LHCN-M2 (cell line): ENCODE measurements at places on chromosomes 5 and 9. TPM values are rescaled to one million over a fixed set of nuclear protein-coding genes. Genes with fewer than 3 reads are reported as not detected.

GRCh38 chr9:109771796-109772531, 8.0 kb upstream of the PALM2AKAP2 start:
- DNase-seq: no peak

DNA sequence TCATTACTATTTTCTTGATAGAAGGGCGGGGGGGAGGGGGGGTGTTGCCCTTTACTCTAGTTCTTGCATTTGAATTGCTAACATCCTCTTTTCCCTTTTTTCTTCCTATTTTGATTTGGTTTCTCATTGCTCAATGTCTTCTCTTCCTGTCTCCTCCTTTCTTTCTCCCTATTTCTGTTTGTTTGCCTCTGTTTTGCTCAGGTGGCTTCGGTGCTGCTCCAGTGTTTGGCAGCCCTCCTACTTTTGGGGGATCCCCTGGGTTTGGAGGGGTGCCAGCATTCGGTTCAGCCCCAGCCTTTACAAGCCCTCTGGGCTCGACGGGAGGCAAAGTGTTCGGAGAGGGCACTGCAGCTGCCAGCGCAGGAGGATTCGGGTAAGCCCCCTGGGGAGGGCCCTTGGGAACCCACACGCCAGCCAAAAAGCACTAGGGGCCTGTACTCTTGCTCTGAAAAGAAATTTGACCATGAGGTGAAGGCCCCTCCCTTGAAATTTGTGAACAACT, 48.3 kb downstream of the FAM78A start:
- DNase-seq: no peak

- DNase-seq: peak; percentile 78
Observed at GRCh38 chr9:127586537-127586936, 25.5 kb upstream of the STXBP1 start.

- no peak for DNase-seq
Observed at GRCh38 chr5:14066326-14066725, 76.8 kb upstream of the TRIO start.

FASTKD3 gene
- total RNA-seq: 12.5 and 14.6 TPM in 2 replicates

DNA sequence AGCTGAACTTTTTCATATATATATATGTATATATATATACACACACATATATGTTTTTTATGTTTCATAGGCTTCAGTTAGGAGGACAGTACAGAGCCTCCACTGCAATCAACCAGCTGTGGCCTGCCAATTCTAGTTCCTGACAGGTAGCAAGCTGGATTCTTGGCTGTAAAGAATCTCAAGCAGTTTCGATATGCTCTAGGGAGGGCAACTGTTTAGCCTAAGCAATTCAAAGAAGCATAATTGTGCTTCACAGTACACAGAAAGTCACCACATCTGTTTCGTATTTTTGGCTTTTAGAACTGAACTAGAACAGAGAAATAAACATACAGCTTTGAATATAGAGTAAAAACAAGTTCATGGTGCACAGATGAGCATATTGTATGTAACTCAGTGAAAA, 152.4 kb upstream of the ARRDC3 start:
- no peak for DNase-seq

DNA sequence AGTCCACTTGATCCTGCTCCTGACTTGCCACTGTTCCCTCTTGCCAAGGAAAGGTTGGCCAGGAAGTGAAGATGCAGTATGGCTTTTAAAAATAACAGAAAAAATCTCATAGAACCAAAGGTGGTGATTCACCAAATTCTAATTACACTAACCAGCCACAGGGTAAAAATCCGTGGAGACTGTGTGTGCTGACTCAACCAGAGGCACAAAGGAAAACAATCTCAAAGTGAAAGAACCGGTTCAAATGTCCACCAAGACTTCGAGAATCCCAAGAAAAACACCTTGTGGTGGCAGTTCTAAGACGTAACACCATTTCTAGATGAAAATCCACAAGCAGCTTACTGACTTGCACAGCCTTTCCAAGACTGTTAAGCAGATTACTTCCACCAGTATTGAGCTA, 279.1 kb downstream of the TLE1 start:
- peak; percentile 96 for DNase-seq

ARL14EPL gene
- total RNA-seq: 0.40 TPM in 1 of 2 replicates, not detected in the other

SPINK1 gene
- total RNA-seq: not detected in 2 replicates

DNA sequence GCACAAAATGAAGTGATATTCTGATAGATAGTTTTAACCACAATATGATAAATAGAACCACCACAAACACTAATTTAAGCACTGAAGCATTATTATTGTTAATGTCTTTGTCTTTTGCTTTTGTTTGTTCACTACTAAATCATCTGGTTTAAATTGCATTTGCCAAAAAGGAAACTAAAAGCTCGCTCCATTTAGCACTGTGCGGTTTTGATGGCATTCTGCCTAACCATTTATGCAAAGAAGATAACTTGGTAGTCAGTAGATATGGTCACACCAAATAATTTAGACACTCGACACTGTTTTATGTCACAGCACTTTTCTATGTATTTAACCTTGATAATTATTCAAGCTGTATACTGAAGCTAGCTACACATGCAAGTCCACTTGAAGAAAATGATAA, 849.8 kb upstream of the CDH6 start:
- DNase-seq: no peak

FBXL7 gene
- total RNA-seq: 6.2 and 7.6 TPM in 2 replicates

DNA sequence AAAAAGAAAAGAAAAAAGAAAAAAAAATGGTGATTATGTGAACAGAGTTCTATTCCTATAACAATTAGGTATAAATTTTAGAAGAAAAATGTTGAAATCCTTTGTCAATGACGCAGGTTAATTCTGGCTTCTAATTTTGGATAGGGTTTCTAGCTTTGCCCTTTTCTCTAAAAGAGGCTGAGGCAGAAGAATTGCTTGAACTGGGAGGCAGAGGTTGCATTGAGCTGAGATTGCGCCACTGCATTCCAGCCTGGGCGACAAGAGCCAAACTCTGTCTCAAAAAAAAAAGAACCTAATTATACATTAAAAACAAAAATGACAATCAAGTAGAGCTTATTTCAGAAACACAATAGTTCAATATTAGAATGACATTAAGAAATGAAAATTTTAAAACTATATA, 2.9 kb downstream of the STXBP1 start:
- no peak for DNase-seq

GRCh38 chr5:76763136-76763535, 47.2 kb downstream of the F2R start:
- no peak for DNase-seq

PPP2R2B gene
- 0.75 and 1.0 TPM in 2 replicates for total RNA-seq

DNA sequence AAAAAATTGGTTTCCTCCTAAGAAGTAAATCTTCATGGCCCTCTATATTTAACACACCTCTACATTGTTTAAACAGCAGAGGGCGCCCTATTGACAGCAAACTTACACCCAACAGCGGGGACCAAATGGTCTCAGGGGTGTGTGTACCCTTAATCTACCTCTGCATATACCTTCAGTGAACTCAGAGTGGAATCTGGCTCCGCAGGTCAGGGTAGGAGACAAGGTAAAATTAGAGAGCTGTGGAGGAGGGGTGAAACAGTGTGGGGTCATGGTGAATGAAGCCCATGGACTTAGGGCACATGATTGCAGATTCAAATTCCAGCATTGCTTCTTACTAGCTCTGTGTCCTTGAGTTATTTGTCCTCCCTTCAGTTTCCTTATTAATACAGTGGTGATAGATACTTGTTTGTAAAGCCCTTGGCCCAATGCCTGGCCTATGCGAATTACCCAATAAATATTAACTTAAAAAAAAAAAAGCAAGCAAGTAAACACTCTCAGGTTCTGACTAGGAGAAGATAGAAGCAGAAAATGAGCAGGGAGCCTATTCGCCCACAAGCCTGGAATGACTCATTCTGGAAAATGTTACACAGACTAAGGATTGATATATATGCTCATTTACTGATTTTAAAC, 122.9 kb downstream of the CAVIN4 start:
- DNase-seq: no peak

DNA sequence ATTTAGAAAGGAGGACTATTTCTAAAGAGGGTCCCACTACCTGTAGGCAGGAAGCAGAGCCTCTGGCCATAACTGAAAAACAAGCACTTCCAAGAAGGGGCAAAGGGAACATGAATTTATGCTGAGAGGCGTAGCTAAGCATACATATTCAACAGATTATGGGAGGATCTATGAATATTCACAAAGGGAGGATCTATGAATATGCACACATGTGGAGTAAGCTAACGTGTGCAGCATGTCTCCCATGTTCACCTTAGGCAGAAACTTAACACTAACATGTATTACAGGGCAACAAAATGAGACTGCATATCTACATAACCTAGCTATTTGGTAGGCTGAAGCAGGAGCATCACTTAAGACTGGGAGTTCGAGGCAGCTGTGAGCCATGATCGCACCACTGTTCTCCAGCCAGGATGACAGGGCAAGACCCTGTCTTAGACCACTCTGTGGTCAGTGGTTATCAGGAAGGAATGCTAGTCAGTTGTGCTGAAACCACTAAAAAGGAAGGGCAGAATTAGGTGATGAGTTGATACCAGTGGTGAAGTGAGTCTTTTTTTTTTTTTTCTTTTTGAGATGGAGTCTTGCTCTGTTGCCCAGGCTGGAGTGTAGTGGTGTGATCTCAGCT, 20.8 kb downstream of the FXN start:
- peak; percentile 54 for DNase-seq
